Occipital lobe (tissue), 3 donors: ENCODE measurements at places on chromosomes 7 and 10.

- no peak for DNase-seq
Observed at GRCh38 chr10:22333167-22333974, 11.9 kb upstream of the SPAG6 start.

- DNase-seq, result no peak
Observed at GRCh38 chr7:79471699-79472098, 18.2 kb upstream of the MAGI2 start.

DNA sequence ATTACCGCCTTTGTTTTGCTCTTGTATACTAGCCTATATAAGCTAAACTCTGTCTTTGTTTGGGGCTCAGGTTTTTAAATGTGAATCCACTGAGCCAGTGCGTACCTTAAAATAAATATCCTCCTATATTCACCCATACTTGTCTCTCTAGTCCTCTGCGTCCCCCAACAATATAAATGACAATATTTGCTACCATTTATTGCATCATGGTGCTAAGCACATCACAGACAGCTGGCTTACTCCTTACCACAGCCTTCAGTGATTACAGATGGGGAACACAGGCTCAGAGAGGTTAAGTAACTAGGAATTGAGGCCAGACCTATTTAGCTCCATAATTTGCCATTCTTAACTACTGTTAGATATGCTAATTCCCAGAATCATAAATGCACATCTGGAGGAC, 3.4 kb upstream of the ADCK2 start:
- no peak for DNase-seq

DNA sequence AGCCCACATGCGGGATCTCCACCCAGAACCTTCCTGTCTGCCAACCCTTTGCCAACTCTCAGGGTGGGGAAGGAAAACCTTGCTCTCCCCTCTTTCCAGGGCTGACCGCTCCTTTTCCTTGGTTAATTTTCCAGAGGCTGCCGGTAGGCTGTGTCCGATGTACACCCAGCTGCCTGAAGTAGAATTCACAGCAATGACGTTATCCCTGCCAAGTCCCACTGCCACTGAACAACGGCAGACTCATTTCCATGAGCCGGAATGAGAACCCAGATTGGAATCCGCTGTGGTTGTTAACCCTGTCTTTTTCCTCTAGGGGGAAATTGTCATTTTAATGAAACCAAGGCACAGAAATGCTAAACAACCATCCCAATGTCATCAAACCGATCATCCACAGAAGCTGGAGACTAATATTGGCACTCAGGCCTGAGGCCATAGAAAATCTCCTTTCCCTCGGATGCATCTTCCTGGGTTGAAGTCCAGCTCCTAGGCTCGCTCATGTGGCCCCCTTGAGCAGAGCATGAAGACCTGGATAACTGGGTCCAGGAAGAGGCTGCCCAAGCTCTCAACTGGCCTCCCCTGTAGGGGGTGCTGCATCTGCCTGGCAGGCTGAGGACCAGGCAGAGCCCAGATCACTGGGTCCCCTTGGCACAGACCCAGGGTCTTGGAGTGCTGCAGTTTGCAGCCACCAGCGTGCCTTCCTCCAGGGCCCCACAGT, 30.4 kb downstream of the KLRG2 start:
- no peak for DNase-seq

- no peak for DNase-seq
Observed at GRCh38 chr10:12631216-12631615, 281.9 kb downstream of the CAMK1D start.

- no peak for DNase-seq
Observed at GRCh38 chr7:5711409-5711808, 70.1 kb downstream of the RNF216 start.

DNA sequence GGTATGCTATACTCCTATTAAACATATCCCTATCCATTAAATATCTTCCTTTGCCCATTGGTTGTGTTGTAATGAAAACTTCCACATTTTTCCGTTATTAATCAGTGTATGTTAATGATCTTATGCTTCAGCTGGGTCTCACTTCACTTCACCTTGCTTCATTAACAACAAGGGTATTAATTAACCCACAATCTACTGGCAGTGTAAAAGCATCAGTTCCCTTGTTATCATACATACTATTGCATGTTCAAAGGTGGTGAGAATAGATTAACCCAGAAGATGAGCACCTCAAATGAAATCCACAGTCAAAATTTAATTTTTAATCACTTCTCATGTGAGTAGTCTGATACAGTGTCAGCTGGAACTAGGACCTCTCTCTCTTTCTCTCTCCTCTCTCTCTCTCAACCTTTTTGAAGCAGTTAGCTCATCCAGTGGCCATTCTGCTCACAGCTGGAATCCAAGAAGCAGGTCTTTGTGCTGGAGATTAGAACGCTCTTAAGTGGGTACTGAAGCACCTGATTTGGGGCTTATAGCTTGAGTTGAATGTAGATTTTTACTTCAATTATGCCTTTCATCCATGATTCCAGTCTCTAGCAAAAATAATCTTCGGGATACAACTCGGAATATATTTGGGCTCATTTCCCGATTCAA, 172.3 kb downstream of the RAPGEF5 start:
- no peak for DNase-seq

- DNase-seq, result no peak
Observed at GRCh38 chr10:91541481-91541880, 91.4 kb downstream of the PPP1R3C start.

GRCh38 chr7:135562720-135563119, 5.0 kb downstream of the NUP205 start:
- no peak for DNase-seq

DNA sequence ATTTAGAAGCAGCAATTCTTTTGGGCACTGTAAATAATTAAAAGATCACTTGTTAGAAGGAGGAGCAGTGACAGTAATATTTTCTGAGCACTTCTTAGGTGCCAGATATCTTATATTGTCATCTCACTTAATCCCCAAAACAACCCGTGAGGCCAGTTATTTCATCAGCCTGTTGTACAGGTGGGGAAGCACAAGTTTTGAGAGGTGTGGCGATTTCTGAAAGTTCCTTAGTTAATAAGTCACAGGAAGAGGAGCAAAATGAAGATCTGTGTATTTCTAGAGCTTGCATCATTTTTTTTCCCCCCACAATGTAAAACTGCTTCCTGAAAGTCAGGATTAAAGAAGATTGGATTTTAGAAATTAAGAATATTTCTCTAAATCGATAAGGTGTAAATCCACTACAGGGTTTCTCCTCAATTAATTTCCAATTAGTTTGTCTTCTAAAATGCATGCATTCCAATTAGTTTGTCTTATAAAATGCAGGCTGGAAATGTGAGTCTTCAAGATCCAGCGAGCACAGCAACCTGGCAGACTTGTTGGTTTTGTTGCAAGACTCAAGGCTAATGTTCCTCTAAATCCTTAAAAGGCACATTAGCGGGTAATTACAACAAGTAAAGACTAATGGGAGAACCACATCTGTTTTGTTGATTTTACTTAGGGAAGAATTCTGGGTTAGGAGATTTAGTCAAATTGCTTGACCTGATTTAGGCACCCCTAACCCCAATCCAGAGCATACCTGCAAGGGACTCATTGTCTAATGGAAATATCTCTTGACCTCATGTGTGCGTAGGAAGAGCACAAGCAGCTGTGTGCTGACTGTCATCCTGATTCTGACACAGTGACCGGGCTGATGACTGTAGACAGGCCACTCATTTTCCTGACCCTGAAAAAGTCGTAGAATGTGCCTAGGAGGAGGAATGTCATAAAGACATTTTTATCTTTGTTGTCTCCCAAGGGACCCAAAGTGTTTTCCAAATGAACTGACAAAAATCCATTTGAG, 272.0 kb downstream of the BAMBI start:
- DNase-seq, result no peak

DNA sequence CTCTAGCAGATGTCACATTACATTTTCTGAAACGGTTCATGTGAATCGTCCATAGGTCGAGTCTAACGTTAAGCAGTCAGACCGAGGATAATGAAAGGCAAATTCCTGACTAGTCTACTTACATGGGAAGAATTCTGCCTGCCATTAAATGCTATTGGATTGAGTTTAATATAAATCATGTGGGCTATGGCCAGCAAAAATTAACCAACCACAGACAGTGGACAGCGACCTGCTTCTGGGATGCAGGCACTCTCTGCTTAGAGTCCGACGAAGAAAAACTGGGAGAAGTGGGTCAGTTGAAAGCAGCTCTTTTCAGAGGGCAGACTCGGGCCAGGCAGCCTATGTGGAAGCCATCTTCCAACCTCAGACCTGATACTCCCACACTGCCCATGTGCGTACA, 16.6 kb downstream of the PIP4K2A start:
- DNase-seq, result no peak

DNA sequence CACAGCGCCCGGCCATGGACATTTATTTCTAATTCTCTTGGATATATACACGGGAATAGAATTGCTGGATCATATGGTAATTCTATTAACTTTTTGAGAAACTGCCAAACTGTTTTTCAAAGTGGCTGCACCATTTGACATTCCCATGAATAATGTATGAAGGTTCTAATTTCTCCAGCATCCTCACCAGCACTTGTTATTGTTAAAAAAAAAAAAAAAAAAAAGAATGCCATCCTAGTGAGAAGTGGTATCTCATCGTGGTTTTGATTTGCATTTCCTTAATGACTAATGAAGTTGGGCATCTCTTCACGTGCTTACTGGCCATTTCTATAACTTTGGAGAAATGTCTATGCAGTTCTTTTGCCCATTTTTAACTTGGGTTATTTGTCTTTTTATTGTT, 13.5 kb downstream of the CNNM2 start:
- DNase-seq, result no peak

DNA sequence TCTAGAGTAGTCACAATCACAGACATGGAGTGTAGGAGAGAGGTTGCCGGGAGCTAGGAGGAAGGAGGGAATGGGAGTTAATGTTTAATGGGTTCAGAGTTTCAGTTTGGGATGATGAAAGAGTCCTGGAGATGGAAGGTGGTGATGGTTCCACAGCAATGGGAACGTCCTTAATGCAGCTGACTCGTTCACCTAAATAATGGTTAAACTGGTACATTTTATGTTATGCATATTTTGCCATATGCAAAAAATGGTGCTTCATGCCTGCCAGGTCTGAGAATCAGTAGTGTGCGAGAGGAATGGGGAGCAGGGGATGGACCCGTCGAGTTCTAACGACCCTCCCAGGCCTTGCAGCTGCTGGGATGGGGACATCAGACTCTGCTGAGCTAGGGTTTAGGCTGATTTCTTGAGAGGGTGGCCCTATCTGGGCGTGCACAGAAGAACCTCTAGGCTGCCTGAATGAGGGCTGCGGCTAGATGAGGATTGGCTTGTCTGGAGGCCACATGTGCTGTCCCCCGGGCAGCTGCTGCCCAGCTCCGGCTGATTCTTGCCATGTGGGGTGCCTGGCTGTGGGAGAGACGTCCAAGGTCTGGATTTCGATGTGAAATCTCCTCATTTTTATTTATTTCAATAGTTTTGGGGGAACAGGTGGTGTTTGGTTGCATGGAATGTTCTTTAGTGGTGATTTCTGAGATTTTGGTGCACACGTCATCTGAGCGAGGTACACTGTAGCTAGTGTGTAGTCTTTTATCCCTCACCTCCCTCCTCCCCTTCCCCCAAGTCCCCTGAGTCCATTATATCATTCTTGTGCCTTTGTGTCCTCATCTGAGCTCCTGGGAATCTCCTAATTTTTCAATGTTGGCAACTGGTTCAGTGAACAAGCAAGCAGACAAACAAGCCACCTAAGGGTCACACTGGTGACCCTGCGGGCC, 116.0 kb downstream of the GRK5 start:
- no peak for DNase-seq

DNA sequence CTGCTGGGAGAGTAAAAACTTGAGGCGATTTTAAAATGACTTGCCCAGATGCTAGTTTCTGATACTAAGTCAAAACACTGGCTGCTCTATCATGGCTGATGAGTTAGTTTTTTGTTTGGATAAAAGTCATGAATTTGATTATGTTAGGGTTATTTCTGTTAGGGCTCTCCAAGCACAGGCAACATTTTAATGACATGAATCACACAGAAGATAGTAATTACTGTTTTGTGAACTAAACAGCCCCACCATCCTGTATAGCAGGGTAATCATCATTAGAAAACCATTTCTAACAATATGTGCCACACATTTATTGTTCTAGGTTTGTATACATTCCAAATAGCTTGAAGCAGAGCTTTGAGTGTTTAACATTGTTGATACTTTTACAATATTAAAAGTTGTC, 750.3 kb downstream of the ANKRD7 start:
- no peak for DNase-seq

GRCh38 chr7:112132051-112132694, 74.0 kb downstream of the DOCK4 start:
- DNase-seq, result no peak

DNA sequence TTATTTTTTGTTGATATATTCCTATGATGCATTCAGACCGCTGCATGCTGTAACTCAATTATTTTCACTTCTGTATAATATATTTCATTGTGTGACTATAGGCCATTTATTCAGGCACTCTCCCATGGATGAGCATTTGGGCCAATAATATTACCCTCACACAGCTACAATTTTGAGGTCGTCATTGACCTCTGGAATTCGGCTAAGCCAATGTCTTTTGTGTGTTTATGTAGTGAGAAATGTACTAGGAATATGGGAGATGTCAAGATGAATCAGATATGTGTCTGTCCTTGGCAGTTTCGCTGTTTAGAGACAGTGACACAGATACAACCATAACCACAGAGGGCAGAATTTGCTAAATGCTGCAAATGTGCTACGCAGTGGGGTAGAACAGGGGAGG, 474.2 kb downstream of the ADRA2A start:
- no peak for DNase-seq

DNA sequence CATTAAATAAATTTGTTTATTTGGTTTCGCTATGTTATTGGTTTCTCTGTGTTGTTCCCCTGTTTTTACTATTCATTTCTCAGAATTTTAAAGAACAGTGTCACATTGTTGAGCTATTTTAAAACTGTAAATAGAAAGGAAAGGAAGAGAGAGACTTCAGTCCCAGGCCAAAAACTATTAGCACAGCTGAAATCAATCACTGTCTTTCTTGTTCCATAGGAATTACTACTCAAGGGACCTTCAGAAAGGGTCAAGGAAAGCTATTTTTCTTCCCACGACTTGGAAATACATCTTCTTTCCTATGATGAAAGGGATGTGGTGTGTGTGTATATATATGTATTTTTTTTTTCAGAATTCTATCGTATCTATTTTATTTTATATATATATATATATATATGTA, 29.0 kb upstream of the GNAT3 start:
- no peak for DNase-seq

DNA sequence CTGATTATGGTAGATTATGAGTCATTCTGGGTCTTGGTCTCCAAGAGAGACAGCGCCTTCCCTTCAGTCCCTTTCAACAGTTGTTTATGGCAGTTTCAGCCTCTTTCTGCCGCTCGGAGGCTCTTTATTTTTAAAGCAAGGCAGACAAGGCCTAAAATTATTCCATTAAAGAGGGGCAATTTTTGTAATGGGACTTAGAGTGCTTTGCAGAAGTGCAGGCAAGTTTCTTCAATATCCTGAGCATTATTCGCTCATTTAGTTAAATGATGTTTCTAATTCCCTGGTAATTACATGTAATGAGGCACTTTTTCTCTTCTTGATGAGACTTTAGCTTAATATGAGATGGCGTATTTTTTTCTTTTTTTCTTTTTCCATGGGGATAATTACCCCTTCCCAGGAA, 33.6 kb downstream of the BUB3 start:
- no peak for DNase-seq
